ENCODE measurements at places on chromosomes 5 and 9. TPM values are rescaled to one million over a fixed set of nuclear protein-coding genes. Genes with fewer than 3 reads are reported as not detected.

The ASPN gene
- not detected for polyA plus RNA-seq

The CATSPER3 gene
- polyA plus RNA-seq = 0.62 TPM

The DAPK1 gene
- polyA plus RNA-seq = 62.4 TPM

The SMARCA2 gene
- 6.3 TPM for polyA plus RNA-seq

The INSL4 gene
- polyA plus RNA-seq = not detected

The ENTREP1 gene
- 15.3 TPM for polyA plus RNA-seq

The CTXN3 gene
- not detected for polyA plus RNA-seq
